Activated T-cell treated with anti-CD3 and anti-CD28 coated beads, Interleukin-2, amount 50 U/mL, for 4 hours (primary cell): ENCODE measurements at places on chromosomes 3 and 15. TPM values are rescaled to one million over a fixed set of nuclear protein-coding genes. Genes with fewer than 3 reads are reported as not detected.

Gene LNP1
- 1.5 TPM for total RNA-seq

Gene AGBL1
- total RNA-seq: not detected

Gene TCTA
- 20.0 TPM for total RNA-seq

Gene GPX1
- 132 TPM for total RNA-seq

Gene CFAP100
- not detected for total RNA-seq

Gene PSTPIP1
- total RNA-seq: 130 TPM

Gene MKRN3
- total RNA-seq: 1.6 TPM

Gene ERC2
- total RNA-seq: not detected

Gene C3orf70
- total RNA-seq: 0.05 TPM

Gene PRR20G
- total RNA-seq: not detected

Gene AMIGO3
- total RNA-seq: not detected

Gene STAC
- not detected for total RNA-seq
